Spinal cord (tissue), 10 donors: ENCODE measurements at places on chromosomes 3 and 15. TPM values are rescaled to one million over a fixed set of nuclear protein-coding genes. Genes with fewer than 3 reads are reported as not detected.

- no peak for DNase-seq
Observed at GRCh38 chr3:77618686-77619085, 578.8 kb downstream of the ROBO2 start.

The MCTP2 gene
- polyA plus RNA-seq, result 0.76 TPM

- no peak for DNase-seq
Observed at GRCh38 chr3:172270557-172271166, 177.6 kb downstream of the GHSR start.

GRCh38 chr3:114706591-114707232 lies 412.9 kb downstream of the TIGIT start:
- no peak for DNase-seq

DNA sequence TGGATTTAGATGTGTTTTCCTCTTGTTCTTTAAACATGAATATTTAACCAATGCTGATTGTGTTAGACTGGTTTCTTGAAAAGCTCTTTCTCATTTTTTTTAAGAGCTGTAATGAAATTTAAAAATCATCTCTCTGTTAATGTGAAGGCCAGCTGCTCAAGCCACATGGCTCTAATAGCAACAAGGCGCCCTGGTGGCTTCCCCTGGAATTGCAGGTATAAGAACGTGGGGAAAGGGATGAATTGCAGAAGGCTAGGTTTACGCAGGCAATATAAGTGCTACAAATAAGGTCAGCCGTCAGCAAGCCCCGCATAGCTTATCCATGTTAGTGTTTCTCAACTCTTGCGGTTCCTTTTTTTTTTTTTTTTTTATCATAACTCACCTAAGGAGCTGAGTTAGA lies 108.5 kb downstream of the SAMMSON start:
- DNase-seq, result no peak

The BCHE gene
- polyA plus RNA-seq, result 36.0 TPM

DNA sequence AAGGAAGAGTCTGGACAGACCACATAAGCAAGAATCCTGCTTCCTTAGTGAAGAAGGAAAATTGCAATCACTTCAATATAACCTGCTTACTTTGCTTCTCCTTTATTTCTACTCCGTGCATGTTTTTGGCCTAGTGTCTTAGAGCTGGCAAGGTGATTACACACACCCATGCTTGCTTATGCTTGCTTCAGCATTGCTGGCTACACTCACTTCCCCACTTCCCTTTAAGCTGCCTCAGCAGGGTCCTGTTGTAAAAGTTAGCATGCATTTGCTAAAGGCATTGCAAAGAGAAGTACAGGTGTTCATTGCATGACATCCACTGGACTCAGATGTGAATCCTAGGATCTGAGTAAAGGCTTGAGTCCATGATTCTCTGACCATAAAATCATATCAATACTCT lies 47.5 kb upstream of the STT3B start:
- no peak for DNase-seq

The TTLL13 gene
- polyA plus RNA-seq, result 0.30 TPM

GRCh38 chr3:64642327-64643151 lies 45.3 kb downstream of the ADAMTS9 start:
- no peak for DNase-seq

GRCh38 chr3:70738291-70738681 lies 425.8 kb upstream of the MDFIC2 start:
- DNase-seq, result no peak

DNA sequence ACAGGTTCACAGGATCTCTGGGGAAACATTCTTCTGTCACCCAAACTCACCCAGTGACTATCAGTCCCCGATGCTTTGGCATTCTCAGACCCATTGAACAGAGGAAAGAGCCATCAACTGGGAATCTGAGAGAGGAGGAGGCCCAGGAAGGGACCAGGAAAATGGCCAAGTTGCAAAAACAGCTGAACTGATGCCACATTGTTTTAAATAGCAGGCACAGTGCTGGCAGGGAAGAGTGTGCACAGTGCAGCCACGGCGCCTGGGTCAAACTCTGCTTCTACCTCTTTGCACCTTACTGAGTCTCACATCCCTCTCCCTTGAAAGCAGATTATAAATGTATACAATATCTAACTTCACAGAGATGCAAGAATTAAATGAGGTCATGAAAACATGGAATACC lies 66.4 kb downstream of the SRGAP3 start:
- DNase-seq, result peak; percentile 79

DNA sequence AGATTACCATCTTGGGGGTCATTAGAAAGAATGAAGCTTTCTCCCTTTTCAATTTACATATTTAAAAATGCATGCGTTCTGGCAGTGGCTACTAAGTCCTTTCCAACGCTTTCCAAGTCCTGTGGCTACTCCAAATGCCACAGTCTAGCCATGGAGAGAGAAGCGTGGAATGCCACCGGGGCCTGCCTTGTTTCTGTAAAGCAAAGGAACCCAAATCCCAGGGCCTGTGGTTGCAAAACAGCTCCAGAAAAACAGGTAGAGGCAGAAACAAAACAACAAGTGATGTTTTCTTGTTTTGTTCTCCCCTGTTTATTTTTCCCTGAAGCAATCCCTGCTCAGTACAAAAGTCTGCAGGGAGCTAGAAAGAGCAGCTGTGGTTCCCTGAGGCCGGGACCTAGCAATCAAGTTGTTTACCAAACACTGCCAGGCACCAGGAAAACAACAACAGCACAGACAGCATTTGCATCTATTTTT lies 85.5 kb downstream of the FOXP1 start:
- no peak for DNase-seq

DNA sequence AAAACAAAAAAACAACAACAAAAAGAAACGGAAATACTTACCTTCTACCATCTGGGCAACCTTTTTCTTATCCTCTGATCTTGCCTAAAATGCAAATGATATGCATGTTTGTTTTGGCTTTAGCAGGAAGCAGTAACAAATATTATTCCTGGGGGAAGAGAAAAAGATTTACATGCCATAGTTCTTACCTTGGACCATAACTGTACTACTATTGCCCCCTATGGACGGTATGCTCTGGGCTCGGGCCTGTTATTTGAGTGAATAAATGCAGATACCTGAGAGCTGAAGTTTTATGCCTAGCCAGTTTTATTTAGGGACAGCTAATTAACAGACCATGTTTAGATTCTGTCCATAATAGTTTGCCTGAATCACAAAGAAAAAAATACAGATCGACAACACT lies 12.6 kb upstream of the STARD5 start:
- no peak for DNase-seq

DNA sequence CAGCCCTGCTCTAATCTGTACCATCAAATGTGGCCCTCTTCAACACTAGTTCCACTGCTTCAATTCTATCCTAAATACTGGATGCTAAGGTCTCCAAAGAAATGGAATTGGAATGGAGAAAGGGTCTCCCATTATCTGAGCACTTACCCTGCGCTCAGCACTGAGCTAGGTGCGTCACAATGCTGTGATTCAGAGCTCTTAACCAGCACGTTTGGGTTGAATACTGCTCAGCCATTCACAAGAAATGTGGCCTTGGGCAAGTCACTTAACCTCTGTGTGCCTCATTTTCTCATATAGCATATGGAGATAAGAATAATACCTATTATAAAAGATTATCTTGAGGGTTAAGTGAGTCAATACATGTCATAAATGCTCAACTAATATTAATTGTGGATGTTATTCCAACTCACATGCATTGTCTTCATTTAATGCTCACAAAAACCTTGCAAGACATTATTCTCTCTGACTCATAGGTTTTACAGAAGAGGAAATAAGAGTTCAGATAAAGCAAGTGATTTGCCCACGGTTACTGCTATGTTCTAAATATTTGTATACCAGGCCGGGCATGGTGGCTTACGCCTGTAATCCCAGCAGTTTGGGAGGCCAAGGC lies 27.4 kb upstream of the SRGAP3 start:
- no peak for DNase-seq

- no peak for DNase-seq
Observed at GRCh38 chr3:50533316-50533715, 29.9 kb upstream of the CACNA2D2 start.

The BBS4 gene
- polyA plus RNA-seq, result 46.1 TPM

- no peak for DNase-seq
Observed at GRCh38 chr15:96896766-96897165, 566.3 kb downstream of the NR2F2 start.

- DNase-seq, result no peak
Observed at GRCh38 chr3:135325096-135325495, 530.0 kb downstream of the EPHB1 start.

- peak; percentile 48 for DNase-seq
Observed at GRCh38 chr15:40594429-40594836, 384 bp downstream of the KNL1 start.

GRCh38 chr3:51671734-51672475 lies 853 bp downstream of the TEX264 start:
- DNase-seq, result no peak

- DNase-seq, result peak; percentile 49
Observed at GRCh38 chr15:80324545-80325080, 72.6 kb upstream of the CTXND1 start.

The CD80 gene
- polyA plus RNA-seq, result not detected
